Dermis blood vessel endothelial cell (primary cell): ENCODE measurements at places on chromosomes 7 and 10. TPM values are rescaled to one million over a fixed set of nuclear protein-coding genes. Genes with fewer than 3 reads are reported as not detected.

The LIPK gene
- not detected in 2 replicates for total RNA-seq

- DNase-seq, result no peak
Observed at GRCh38 chr7:138066954-138067394, 9.3 kb upstream of the AKR1D1 start.

DNA sequence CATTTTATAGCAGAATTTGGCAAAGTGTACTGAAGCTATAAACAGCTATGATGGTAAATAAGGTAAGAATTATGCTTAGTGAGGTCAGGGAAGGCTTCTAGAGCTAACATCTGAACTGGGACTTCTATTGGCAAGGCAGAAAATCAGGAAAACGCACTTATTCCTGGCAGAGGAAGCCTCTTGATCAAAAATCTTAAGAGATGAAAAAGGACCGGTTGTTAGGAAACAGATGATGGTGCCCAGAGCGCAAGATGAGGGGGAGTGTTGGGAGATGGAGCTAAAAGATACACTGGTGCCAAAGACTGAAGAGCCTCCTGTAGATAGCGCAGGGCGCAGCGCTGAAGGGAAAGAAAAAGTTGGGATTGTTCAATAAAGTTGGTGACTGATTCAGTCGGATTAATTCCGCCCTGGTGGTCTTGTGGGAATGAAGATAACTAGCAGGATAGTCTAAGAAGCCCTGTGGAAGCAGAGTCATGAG is 550 bp upstream of the CALU start:
- DNase-seq, result no peak

The TAS2R41 gene
- not detected in 2 replicates for total RNA-seq

- DNase-seq, result peak; percentile 26
Observed at GRCh38 chr7:127943541-127944521, 87.4 kb downstream of the LRRC4 start.

- no peak for DNase-seq
Observed at GRCh38 chr7:77473229-77474005, 57.3 kb upstream of the GSAP start.

DNA sequence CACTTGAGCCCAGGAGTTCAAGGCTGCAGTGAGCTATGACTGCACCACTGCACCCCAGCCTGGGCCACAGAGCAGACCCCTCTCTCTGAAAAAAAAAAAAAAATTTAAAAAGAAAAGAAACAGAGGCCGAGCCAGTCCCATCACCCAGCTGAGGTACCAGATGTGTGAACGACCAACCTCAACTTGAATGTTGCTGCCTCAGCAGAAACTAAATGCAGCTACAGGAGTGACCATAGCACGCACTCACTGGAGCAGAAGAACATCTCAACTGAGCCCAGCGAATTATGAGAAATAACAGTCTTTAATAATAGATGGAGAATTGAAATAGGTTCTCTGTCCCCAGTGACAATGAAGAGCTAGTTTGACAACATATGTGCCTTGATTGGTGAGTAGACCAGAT is 53.1 kb upstream of the ST8SIA6 start:
- no peak for DNase-seq

The RAB19 gene
- not detected in 2 replicates for total RNA-seq

DNA sequence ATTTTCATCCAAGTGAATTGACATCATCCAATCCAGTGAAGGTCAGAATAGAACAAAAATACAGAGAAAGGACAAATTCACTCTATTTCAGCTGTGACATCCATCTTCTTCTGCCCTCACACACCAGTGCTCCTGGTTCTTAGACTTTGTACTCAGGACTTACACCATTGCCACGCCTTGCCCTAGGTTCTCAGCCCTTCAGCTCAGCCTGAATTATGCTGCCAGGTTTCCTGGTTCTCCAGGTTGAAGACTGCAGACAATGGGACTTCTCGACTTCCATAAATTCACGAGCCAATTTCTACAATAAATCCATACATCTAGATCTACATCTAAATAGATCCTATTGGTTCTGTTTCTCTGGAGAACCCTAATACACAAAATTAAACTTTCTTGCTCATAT is 181.2 kb upstream of the KCND2 start:
- no peak for DNase-seq

DNA sequence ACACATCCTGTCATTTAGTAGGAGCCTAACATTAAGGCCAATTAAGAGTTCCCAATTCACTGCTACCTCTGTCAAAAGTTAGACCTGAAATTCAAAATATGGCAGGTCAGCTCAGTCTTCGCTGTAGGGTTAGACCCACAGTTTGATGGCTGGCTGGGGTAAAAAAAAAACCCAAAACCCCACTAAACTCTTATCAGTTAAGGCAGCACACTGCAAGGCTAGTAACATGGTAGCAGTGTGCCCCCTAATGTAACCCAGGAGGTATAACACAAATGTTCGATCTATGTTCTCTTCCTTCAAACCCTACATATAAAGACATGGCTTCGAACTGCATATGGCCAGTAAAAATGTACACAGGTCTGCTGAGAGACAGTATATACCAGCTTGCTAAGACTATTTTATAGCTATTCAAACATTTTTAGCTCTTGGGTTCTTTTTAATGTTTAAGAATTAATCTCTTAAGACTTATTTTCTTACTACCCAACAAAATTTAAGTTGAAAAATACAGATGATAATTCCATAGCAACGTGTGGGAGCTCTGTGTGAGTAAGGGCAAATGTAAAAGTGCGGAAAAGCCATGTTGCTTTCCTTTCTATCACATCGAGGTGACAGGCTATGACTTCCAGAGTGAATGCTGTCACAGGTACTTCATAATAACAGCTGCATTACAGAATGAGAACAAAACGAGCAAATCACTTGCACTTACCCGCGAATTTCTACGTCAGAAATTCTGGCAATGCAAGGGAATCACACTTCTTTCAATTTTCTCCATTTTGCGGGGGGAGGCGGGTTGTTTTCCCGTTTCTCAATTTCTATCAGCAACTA is 168.4 kb upstream of the IMMP2L start:
- DNase-seq, result peak; percentile 44

The ADAP1 gene
- total RNA-seq, result 1.7 and 2.9 TPM in 2 replicates
